Hematopoietic multipotent progenitor cell treated with erythropoietin and hydrocortisone succinate and interleukin-3 and kit ligand, for 17 days (in vitro differentiated cells): ENCODE measurements at places on chromosomes 16 and 17.

- DNase-seq = no peak
Measured at GRCh38 chr17:77933777-77934398, 24.6 kb upstream of the TNRC6C start.

- DNase-seq = peak; percentile 34
Measured at GRCh38 chr16:81003610-81004460, 2.9 kb downstream of the CMC2 start.

GRCh38 chr16:54503011-54503855 is 216.6 kb upstream of the IRX3 start:
- no peak for DNase-seq

DNA sequence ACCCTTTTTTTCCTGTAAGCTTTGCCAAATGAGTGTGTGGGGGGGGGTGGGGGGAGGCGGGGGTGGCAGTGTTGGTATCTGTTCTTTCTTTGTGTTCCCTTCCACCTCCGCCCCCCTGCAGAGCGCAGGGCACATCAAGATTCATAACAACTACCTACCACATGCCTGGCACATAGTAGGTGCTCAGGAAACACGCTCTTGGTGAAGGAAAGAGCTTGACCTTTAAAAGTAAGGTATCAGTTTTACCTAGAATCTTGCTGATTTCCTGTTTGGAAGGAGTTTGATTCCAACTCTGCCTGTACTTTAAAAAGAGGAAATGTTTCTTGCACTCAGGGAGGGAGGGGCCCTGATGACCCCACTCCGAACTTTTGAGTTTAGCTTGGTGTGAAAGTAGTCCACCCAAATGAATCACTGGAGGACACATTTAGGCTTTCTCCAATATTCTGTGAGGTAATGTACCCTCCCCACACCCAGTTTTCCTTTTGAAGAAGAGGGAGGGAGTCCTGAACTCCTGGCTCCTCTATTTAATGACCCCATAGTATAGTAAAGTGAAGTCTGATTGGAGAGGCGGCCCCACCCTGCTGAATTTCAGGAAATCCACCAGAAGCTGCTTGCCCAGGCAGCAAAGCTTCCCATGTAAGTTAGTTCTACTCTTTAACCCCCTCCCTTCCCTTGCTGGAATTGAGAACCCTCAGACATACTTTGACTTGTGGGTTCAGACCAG is 560 bp upstream of the FAM20A start:
- no peak for DNase-seq

- no peak for DNase-seq
Measured at GRCh38 chr16:67959536-67960329, 8.7 kb downstream of the SLC12A4 start.

DNA sequence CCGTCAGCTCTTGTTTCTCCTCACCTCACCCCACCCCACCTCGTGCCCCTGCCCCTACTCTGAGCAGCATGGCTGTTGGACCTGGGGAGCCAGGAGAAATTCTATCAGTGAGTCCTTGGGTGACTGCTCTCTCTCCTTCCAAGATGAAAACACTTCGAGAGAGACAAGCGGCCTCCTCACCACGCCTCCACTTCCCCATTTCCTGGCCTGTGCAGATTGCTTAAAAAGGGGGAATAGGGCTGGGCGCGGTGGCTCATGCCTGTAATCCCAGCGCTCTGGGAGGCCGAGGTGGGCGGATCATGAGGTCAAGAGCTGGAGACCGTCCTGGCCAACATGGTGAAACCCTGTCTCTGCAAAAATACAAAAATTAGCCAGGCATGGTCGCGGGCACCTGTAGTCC is 9.5 kb downstream of the DLX4 start:
- no peak for DNase-seq

GRCh38 chr17:53765609-53766008 is 57.1 kb upstream of the KIF2B start:
- DNase-seq = no peak

DNA sequence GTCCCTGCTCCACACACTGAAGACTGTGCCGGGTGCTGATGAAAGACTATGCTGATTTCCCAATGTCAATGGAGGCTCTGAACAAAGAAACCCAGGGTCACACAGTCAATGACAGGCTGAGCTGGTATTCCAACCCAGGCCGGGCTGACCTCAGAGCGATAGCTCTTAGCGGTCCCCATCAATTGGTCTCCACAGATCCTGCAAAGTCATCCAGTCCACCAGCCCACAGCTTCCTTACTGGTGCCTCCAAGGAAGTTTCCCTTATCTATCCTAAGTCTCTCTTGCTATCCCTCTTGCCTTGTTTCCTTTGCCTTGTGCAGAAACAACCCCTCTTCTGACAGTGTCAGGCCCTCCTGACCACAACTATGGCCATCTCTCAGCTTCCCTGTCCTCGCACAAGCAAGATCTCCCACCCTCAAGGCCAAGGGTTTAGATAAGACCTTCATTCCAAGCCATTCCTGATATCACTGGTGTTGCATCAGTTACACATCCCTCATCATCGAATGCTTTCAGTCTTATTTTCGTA is 52.7 kb upstream of the KSR1 start:
- DNase-seq = no peak

DNA sequence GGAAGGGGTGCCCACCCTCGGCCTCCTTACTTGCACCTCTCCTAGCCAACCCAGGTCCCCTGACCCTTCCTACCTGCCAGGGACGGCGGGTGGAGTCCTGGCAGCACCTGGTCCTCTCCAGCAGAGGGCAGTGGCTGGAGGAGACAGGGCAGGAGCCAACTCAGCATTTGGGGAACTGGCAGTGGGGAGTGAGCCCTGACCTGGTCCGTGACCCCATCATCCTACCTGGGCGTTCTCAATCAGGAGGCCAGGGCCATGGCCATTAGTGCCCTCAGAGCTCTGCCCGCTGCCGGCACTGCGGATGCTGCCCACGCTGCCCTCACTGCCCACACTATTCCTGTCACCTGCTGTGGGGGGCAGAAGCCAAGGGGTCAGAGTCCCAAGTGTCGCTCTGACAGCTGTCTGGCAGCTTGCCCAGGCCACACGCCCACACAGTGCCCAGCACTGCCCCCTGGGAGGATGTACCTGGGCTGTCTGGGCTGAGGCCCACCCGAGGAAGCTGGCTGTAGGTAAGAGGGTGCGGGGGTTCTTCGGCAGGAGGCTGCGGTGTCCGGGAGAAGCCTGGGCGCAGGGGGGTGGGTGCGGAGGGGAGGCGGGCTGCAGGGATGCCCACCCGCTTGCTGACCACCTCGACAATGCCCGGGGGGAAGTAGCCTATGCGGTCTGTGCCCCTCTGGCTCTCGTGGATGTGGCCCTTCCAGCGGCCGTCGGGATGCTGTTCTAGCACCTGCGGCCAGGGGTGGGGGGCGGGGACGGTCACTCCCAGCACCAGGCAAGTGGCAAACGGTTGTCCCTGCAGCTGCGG is 10.8 kb downstream of the CASKIN2 start:
- DNase-seq = peak; percentile 12

GRCh38 chr16:75305364-75306098 is 54.1 kb upstream of the BCAR1 start:
- peak; percentile 95 for DNase-seq

- DNase-seq = no peak
Measured at GRCh38 chr17:76307966-76308338, at the start of gene QRICH2. Gene QRICH2 (minus strand): TSS chr17:76308276. CDS start chr17:76307998, 278 bp downstream.

GRCh38 chr16:80577485-80578280 is 36.9 kb downstream of the DYNLRB2 start:
- no peak for DNase-seq

- DNase-seq = no peak
Measured at GRCh38 chr17:28717578-28718332, at the start of gene RAB34. Gene RAB34 (minus strand): TSS chr17:28717868. CDS start chr17:28717266, 602 bp downstream.

DNA sequence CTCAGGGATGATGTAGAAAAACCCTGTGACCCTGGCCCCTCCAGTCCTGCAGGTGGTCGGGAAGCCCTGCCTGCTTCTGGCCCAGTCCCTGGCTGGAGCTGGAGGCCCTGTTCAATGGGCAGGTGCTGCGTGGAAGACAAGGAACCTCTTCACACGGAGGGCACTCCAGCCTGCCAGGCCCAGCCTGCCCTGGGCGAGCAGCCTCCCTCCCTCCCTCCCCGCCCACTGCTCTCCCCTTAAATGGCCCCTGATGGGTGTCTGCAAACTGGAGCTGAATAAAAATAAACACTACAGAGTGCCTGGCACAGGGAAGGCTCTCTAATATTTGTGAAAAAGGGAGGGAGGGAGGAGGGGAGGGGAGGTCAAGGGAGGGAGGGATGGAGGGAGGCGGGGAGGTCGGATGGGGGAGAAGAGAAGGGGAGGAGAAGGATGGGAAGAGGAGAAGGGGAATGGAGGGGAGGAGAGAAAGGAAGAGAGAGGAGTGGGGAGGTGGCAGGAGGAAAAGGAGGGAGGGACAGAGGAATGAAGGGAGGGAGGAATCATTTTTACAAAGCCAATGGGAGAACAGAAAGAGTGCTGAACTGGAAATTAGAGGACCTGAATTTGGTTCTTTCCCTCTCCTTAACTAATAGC is 222.8 kb upstream of the TNRC6C start:
- DNase-seq = no peak

- no peak for DNase-seq
Measured at GRCh38 chr16:27258241-27258734, 10.3 kb downstream of the NSMCE1 start.

DNA sequence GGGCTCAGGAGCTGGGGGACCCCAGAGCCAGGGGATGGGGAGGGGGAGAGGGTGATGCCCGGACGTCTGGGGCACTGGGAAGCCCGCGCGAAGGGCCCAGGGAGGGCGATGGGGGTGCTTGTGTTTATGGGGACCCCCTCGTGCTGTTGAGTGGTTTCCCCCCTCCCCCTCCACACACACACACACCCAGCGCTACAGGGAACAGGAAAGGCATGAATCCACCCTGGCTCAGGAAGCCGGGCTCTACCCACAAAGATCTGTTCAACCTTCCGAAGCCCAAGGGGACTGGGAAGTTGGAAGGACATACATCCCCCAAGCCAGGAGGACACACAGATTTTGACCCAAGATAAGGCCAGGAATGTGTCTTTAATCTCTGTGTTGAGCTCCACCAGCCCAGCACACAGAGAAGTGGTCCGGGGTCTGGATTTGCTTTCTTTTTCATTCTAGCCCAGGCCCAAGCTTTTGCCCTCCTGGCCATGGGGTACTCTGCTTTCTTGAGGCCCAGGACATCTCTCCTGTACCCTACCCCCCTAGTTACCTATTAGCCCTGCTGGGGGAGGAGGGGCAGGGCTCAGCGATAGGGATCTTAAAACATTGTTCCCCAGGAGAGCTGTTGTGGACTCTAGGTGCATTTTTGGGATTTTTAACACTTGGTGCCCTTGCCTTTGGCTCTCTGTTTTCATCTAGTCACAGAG is 1.2 kb downstream of the UBALD2 start:
- DNase-seq = peak; percentile 47

DNA sequence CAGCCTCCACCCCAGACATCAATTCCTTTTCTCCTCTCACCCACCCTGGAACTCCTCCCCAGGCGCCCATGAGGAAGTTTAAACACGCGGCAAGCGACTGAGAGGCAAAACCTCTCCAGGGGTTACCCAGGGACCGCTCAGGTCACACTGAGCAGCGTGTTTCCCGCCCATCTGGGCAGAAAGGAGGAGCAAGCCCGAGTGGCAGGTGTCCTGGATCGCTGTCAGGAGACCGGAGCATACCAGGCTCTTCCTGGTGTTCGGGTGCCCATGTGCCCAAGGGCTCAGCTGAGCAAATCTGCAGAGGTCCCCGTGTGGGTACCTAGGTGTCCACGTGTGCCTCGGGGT is 491 bp downstream of the SLC25A19 start:
- no peak for DNase-seq

- DNase-seq = no peak
Measured at GRCh38 chr16:20614186-20615141, 38.3 kb upstream of the ACSM2B start.

GRCh38 chr17:66494023-66494803 is 191.8 kb downstream of the PRKCA start:
- DNase-seq = no peak

GRCh38 chr17:73091770-73092522 is 542 bp downstream of the SLC39A11 start:
- DNase-seq = no peak

- peak; percentile 24 for DNase-seq
Measured at GRCh38 chr17:81295676-81296381, 722 bp upstream of the SLC38A10 start.

DNA sequence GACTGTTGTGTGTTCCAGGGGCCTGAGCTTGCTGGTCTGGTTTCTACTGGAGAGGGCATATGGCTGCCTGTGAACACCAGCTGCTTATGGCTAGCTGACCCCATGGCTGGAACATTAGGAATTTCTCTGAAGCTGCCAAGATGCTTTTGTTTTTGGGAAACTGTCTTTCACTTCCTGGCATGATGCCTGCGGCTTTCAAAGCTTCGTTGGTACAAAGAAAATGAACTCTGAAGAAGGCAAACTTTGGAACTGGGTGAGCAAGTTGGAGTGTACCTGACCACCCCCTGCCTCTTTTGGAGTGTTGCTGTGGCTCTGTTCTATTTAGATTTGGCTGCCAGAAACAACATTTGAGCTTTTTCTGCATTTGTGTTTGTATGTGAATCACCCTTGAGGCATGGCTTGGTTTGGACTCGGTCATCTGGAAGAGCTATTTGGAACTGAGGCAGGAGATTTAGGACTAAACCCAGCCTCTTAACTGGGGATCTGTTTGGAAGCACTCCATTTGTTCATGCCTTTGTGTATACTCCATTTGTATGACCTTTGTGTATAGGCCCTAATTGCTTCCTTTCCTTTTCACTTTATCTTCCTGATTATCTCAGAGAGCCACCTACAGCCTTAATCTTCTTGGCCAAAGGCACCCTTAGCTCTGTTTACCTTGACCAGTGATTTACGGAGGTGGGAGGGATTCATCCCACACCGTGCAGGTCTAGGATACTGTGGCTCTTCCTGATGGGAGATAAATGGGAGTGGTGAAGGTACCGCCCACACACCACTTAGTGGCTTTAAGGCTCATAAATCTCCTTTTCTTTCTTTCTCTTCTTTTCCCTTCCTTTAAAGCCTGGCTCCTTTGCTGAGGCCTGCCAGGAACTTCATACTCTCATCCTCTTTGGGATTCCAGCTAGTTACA is 7.3 kb upstream of the CPHXL start:
- DNase-seq = no peak

DNA sequence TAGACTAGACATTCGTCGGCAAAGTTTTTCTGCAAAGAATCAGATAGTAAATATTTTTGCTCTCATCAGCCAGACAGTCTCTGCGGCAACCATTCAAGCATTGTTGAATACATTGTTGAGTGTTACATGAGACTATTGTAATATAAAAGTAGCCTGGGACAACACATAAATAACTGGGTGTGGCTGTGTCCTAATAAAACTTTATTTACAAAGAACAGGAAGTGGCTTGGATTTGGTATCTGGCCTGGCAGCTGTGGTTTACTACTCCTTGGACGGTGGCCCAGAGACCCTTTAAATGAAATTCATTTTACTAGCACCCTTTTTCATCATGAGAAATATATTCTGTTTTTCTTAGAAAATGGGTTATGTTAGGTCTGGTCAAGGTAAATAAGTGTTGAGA is 297.2 kb downstream of the WWOX start:
- no peak for DNase-seq

- no peak for DNase-seq
Measured at GRCh38 chr16:19822533-19822932, 62.1 kb downstream of the GPRC5B start.

GRCh38 chr17:8960325-8961140 is 5.0 kb downstream of the PIK3R5 start:
- DNase-seq = no peak

DNA sequence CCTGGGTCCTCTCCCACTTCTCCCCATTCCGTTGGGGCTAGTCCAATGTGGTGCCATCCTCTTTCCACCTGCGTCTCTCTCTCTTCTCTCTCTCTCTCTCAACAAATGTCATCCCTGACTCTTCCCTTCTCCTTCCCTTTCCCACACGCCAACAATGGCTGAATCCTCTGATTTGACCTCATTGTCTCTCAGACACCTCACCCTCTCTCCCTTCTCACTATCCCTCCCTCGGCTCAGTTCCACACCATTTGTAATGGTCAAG is 628 bp upstream of the ZNF18 start:
- no peak for DNase-seq
